NCI-H446 (cell line): ENCODE measurements at places on chromosomes 4 and X.

DNA sequence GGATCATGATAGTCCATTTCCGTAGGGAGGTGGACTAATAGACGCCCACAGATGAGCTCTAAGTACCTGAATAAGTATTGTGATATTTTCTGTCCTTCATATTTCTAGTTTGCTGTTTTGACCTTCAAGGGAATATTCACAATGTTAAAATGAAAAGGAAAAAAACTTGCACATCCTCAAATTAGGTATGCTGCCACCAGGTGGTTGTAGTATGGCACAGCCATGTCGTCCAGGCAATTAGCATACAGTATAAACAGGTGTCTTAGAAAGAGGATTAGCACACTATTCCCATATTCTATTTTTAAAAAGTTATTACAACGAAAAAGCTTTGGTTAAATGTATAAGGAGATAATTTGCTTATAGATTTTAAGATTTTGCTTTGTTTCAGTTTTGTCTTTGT lies 802.0 kb downstream of the RPA4 start:
- no peak for DNase-seq

GRCh38 chr4:87321888-87322287 lies 794 bp downstream of the HSD17B13 start:
- no peak for DNase-seq

GRCh38 chrX:107542500-107542899 lies 85.8 kb upstream of the PRPS1 start:
- DNase-seq: no peak

GRCh38 chr4:176902710-176903323 lies 110.1 kb upstream of the VEGFC start:
- DNase-seq: no peak

- DNase-seq: no peak
Measured at GRCh38 chr4:48307528-48307927, 33.8 kb upstream of the SLAIN2 start.
